ENCODE measurements at places on chromosomes 3 and 15. TPM values are rescaled to one million over a fixed set of nuclear protein-coding genes. Genes with fewer than 3 reads are reported as not detected.

TGFBR2 gene
- polyA plus RNA-seq = 289 TPM

ITGB5 gene
- 206 TPM for polyA plus RNA-seq

FAM174B gene
- 0.44 TPM for polyA plus RNA-seq

IMPG2 gene
- 0.05 TPM for polyA plus RNA-seq

DNA sequence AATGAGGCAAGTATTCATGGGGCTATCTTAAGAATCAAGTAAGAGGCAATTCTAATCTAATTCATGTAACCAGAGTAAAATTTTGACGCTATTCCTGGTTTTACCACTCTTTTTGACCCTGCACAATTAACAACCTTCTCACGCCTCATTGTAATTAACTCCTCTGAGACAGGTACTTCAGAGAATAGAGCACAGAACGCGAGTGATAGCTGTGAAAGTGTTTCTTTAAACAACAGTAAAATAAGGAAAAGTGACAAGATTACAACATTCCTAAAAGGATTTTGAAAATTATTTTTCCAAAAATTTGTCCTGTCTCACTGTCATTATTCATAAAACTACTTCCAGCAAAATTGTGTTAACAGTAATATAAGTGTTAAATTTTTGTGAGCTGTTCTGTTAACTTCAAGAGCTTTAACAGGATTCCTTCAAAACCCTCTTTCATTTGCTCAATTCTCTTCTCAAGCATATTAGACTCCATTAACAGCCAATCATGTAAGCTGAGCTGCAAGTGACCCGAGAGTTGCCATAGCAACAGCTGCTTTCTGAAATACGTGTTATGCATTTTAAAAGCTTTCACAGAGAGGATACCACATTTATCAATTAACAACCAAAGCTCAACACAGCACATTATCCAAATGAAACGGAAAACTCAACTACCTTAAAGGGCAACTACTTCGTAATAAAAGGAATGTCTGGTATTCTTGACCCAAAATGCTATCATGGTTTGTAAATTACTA lies 93.1 kb downstream of the STAG1 start:
- DNase-seq = no peak

GRCh38 chr15:63872759-63873510 lies 39.2 kb upstream of the HERC1 start:
- DNase-seq = no peak

DNA sequence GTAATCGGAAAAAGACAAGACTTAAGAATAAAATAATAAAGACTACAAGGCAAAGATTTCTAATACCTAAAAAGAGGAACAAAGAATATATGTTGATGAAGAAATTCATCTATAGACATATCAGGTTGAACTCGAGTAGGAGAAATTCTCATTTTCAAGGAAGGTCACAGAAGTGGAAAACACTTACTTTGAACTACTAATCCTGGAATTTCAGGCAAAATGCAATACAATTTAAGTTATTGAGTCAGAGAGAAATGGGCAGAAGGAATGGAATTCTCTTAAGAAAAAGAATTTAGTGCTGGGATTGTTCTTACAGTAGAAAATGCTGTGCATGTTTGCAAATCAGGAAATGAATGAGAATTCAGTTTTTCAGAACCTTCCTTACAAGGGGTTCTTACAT lies 135.9 kb upstream of the TGFBR2 start:
- DNase-seq = no peak

GRCh38 chr15:22810853-22811338 lies 24.5 kb downstream of the NIPA1 start:
- no peak for DNase-seq

- DNase-seq = peak; percentile 20
Measured at GRCh38 chr15:48177383-48177765, 721 bp downstream of the MYEF2 start.

- no peak for DNase-seq
Measured at GRCh38 chr3:65701516-65701915, 337.2 kb downstream of the MAGI1 start.

GRCh38 chr3:111438283-111438682 lies 103.7 kb upstream of the CD96 start:
- DNase-seq = no peak

DNA sequence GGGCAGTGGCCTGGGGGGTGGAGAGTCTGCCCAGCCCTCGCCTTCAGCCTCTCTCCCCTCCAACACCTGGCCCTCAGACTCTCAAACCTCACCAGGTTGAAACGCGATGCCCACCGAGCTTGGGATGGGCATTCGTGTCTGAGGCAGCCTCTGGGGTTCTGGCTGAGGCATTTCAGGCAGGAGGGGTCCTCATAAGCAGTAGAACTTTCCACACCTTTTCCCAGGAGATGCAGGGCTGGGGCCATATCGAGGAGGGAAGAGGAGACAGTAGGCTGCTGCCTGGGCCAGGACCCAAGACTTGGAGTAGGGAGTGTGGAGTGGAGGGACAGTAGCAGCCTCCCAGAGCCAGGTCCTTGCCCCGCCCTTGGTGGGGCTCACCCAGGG lies 24.6 kb downstream of the ACAA1 start:
- no peak for DNase-seq

DNA sequence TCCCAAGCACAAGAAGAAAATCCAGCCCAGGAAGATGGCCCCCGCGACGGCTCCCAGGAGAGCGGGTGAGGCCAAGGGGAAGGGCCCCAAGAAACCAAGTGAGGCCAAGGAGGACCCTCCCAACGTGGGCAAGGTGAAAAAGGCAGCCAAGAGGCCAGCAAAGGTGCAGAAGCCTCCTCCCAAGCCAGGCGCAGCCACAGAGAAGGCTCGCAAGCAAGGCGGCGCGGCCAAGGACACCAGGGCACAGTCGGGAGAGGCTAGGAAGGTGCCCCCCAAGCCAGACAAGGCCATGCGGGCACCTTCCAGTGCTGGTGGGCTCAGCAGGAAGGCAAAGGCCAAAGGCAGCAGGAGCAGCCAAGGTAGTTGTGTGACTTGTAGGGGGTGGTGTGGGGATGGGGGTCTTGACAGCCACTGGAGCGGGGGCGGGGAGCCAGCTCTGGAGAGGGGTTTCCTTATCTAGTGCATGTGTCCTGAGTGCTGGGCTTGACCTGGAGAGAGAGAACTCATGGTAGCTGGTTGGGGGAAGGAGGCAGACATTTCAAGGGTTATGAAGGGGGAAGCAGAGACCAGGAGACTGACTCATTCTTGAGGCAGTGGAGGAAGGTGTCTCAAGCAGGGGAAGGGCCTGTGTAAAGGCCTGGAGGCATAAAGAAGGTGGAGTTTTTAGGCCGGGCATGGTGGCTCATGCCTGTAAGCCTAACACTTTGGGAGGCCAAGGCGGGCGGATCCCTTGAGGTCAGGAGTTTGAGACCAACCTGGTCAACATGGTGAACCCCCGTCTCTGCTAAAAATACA lies 6.2 kb downstream of the H1-8 start:
- peak; percentile 60 for DNase-seq

DNA sequence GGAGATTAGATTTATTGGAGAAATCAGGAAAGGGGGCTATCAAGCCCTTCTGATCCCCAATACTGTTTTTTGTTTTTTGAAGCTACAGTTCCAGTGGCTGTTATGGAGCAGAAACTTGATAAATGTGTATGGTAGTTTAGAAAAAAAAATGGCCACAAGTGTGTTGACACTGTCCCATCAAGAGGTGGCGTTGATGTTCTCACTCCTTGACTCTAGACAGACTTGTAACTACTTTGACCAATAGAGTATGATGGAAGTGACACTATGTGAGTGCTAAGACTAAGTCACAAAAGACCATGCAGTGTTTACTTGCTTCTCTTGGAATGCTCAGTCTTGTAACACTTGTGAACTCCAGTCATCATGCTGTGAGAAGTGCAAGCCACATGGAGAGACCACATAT lies 356.7 kb downstream of the PDCD6IP start:
- no peak for DNase-seq

GRCh38 chr3:168417016-168417415 lies 321.3 kb upstream of the GOLIM4 start:
- DNase-seq = no peak

DNA sequence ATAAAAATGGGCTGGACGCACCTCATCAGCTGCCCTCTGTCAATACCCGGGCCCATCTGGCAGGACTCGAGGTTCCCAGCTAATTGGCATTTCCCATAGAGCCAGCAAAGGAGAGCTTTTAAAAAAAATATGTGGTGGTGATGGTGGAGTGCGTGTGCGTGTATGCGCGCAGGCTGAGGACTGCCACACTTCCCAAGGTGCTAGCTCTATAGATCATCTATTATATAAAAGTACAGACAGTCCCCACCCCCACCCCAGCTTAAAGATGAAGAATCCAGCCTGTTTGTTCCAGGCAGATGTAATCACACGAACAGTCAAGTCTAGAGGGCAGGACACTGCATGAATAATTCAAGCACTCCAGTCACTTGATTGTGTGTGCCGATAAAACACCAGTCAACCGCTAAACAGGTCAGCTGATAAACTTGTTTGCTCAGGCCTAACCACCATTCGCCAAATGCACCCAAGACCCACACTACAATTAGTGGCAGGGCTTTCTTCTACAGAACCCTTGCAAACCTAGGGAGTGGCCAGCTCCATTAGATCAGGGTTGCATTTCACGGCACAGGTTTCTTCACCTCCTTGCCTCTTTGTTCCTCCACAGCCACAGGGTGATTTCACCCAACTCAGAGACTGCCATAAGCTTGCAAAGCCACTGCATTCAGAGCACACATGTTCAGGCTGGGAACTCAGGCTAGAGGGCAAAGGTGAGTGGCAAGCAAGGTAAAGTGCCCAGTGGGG lies 5.8 kb downstream of the TLE3 start:
- peak; percentile 88 for DNase-seq
